GM20000 (cell line): ENCODE measurements at places on chromosomes 4 and X.

DNA sequence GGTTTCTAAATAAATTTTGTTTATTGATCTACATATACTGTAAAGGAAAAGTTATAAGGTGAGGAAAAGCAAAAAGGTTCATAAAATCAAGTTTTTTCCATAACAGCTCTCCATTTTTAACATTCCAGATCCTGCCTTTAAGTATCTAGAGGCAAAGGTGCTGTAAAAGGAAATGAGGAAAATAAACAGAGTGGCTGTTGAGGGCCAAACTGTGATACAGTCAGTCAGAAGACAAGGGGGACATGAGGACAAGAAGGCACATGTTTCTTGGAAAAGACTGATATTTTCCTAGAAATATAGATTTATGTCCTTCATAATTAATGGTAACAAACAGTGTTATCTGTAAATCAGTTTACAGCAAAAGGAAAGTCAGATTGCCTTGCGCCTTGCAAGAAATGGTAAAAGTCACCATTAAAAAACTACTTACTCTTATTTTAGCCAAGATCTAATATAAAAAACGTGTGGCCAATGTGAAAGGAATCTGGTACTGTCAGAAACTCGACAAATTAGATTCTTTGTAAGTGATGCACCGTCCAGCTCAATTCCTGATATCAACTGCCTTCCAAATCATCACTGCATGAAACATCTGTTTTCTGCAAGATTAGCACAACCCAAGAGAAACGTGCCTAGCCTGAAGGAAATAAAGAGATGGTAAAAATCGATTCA lies 34.0 kb upstream of the VEGFD start:
- no peak for DNase-seq

DNA sequence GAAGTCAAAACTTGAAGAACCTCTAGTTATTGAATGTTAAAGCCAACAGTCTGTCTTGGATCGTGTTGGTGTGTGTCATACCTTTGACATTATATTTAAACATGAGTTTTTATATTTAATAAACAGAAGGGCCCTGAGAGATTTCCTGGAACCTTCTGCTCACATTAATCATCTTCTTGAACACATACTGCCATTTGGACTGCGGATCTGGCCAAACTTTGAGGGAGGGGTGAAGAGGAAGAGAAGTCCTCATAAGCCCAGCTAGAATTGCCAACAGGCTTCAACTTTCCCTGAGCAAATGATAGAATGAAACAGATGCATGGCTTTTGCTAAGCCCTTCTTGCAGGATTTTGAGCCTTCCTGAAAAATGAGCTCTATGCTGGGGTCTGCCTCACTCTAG lies 27.4 kb downstream of the CCKAR start:
- no peak for DNase-seq

GRCh38 chrX:113522814-113523213 lies 682.2 kb upstream of the AMOT start:
- DNase-seq = peak; percentile 7

- DNase-seq = no peak
These were observed 74.3 kb downstream of the TMEM156 start for GRCh38 chr4:38957893-38958292.

- no peak for DNase-seq
These were observed 155.8 kb downstream of the PPP3CA start for GRCh38 chr4:101191302-101192098.

- no peak for DNase-seq
These were observed 14.2 kb downstream of the C4orf33 start for GRCh38 chr4:129109965-129110824.

- DNase-seq = no peak
These were observed 124.1 kb upstream of the WDR1 start for GRCh38 chr4:10240691-10241090.

- no peak for DNase-seq
These were observed 17.5 kb downstream of the STAP1 start for GRCh38 chr4:67576059-67576466.

DNA sequence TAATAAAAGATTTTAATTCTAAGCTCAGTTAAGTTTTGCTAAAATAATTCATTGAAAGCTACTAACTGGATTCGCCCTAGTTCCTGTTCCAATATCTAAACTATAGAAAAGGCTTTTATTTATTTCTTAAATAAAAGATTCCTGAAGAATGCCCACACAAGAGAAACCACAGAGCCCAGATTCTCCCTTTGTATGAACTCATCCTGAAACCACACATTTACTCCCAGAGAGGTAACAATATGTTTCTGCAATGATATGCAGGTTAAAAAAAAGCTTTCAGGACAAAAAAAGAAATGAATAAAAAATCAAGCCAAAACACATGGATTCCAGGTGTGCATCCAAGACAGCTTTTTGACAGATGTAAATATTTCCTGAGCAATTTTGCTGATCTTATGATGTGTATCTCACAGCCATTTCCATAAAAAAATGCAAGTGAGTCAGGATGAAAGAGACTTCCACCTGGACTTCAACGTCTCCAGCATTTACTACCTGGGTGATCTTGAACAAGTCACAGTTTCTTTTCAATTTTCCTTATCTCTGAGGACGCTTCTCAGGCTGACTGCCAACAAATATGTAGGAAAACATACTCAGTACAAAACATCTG lies 234.4 kb upstream of the FAT1 start:
- DNase-seq = no peak

- no peak for DNase-seq
These were observed 60.3 kb downstream of the EGF start for GRCh38 chr4:109972786-109973528.

- no peak for DNase-seq
These were observed 91.1 kb downstream of the NFKB1 start for GRCh38 chr4:102592256-102592655.

DNA sequence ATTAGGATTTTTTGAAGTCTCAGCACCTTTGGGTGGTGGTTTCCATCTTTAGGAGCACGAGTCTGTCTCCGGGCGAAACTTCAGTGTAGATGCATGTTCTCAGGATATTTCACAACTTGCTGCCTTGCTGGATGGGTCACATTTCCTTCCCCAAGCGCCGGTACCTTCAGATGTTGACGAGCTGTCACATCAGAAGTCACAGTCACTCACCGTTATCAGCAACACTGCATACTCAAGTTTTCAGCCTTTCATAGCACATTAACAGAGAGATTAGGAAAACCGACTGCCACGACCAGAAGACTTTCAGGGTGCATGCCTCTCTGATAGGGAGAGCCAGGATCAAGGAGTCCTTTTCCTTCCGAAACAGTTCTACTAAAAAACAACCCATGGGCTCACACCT lies 77.8 kb downstream of the SHROOM2 start:
- DNase-seq = no peak

DNA sequence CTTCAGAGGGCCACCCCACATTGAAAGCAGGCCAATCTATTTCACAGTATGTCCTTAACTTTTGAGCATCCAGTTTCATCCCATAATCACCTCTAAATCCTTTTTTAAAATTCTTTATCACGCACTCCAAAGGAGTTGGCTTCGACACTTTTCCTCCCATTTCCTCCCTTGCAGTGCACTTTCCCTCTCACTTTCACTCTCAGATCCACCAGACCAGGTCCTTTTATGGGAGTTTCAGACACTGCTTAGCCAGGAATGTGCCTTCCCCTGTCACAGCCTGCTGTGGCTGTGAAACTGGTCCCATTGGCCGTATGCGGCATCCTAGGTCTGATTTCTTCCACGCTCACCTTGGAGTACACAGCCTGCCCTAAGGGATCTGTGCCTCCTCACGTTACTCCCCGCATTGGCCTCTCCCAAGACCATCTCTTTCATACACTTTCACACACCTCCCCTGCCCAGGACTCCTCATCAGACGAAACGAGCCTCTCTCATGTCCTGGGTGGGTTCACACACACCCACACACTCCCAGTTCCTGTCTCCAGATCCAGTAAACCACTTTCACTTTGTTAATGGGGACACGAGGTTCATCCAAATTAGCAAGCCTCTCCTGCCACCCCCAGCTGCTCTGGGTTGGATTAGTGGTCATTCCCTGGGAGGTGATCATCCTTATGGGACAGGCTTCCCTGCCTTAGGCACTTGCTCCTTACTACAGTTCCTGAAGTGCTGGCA lies 10.0 kb upstream of the RHOXF2B start:
- DNase-seq = no peak

DNA sequence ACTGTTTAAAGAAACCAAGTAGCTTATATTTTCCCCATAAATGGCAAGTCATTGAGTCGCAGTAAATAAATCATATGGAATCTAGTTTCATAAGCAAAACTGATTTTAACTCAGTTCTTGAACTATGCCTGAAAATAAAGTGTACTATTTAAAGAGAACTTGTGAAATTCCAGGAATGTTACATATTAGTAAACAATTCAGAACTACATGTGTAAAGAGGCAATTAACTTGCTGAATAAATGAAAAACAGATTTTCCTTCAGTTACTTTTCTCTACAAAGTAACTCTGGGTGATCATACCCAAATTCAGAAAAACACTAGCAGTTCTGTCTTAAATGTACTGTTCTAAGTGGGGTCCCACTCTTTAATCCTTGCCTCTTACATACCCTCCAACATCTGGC lies 236.1 kb upstream of the EDNRA start:
- DNase-seq = no peak

GRCh38 chr4:153156721-153157120 lies 47.5 kb upstream of the TRIM2 start:
- no peak for DNase-seq

DNA sequence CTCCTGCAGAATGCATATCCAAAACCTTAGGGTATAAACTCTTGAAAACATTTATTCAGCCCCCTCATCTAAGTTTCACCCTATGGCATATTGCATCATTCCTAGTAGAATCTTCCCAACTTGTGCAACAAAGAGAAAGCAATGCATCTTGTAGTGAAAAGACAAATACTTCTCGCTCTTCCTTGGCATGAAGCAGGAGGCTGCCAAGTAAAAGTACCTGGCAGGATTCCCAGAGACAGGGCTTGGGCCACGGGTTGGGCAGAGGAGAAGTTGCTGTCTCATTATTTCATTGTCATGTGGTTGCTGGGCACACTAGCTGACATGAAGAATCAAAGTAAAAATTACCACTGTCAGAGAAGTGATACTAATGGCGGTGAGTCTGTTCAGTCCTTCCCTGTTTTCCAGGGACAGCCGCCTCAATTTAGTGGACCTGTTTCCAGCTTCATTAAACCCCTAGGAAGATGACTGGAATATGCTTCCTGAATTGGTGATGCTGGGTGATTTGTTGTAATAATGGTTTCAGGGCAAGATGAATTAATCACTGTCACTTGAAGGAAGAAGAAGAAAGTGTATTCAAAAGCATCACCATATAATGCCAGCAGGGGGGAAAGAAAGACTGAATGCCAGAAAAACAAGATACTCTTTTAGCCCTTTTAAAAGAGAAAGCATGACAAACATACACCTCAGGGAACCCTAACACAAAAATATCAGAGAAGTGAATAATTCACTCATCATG lies 380.5 kb upstream of the IGFBP7 start:
- no peak for DNase-seq

- peak; percentile 2 for DNase-seq
These were observed 7.0 kb upstream of the TRPC5OS start for GRCh38 chrX:111868726-111869638.
